CD4-positive, CD25-positive, alpha-beta regulatory T cell (primary cell): ENCODE measurements at places on chromosomes 13 and 19. TPM values are rescaled to one million over a fixed set of nuclear protein-coding genes. Genes with fewer than 3 reads are reported as not detected.

Gene SELENOV
- not detected for total RNA-seq

Gene WASF3
- total RNA-seq, result 0.49 TPM

Gene FOXO1
- 119 TPM for total RNA-seq

Gene LPAR6
- total RNA-seq, result 85.4 TPM

Gene ZNF578
- 0.27 TPM for total RNA-seq

Gene IZUMO1
- total RNA-seq, result not detected
